ENCODE measurements at places on chromosomes 1 and 21.
A peak's percentile ranks its signal among the peaks of the same experiment; 100 is the strongest.

DNA sequence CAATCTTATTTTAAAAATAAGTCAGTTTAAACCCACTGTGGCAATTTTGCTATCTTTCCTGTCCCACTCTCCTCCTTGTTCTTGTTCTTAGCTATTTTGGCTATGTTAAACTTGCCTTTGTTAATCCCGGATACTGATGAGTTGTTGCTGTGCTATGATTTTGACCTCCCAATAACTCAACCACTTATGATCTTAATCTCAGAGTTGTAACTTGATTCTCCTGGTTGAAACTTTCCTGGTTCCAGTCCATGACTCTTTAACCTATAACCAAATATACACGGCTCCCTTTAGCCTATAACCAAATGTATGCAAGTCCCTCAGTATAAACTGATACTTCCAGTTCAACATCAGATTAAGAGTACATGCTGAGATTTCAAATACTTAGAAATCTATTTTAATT, 15.6 kb upstream of the ACADM start:
- no peak for DNase-seq

DNA sequence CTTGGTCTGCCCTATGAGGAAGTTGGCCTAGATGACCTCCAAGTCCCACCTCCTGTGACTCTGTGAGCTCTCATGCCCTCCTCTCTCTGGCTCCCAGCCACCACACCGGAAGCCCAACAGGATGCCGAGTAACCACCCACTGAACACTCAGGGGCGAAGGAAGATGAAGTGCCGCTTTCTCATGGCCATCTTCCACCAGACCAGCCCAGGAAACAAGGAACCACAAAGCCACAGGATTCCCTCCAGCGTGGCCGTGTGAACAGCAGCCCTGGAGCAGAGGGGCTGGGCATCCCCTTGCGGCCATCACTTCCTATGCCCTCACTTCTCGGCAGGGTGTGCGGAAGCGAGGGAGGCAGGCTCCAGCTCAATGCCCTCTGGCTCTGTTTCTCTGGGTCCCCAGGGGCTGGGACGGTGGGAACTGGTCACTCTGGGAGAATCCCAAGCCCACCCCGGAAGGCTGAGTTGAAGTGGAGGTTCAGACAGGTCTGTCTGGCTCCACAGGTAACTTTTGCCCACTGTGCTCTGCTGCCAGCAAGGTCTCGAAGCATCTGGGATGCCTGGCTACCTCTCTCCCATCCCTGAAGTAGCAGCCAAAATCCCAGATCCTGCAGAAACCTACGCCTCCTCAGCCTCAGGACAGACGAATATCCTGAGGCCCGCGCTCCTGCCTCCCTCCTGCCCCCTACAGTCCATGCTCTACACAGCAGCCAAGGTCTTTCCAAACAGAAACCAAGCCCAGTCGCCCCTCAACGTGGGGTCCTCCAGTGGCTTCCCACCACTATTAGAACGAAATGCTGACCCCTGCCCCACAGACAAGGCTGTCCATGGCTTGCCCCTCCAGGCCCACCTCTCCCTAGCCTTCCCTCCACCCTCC, 44.2 kb upstream of the ECE1 start:
- peak; percentile 92 for DNase-seq

DNA sequence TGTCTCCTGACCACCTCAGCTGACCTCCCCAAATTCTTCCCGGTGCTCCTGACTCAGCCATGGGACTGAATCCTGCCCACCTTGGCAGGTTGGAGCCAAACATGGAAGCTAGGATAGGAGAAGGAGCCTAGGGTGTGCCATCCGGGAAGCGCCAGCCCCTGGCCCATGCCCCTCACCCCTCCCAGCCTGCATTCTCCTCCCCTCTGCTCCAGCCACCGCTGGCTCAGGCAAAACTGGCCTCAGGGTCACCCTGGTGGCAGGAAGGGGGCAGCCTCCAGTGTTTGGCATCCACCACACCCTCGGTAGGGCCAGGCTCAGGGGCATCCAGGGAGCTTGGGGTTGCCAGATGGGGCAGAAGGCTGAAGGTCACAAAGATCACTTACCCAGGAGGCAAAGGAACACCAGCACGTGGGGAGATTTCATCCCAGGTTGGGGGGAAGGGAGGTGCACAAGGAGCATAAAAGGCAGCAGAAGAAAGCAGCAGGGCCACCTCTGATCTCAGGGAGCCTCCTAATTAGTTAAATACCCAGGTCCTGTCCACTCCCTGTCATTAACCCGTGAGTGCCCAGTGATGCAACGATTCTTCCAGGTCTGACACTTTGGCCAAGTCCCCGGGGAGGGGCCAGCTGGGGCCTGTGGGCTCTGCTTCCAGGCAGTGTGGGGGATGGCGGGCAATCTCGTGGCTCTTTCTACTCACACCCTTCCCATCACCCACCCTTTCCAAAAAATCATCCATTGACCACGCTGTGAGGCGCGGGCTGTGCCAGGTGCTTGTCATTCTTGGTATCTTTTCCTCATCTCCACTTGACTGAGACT, at the start of gene PLA2G2E:
Gene PLA2G2E, minus strand, starts transcription at position 481 of the 816 bp plus-strand sequence. Its CDS starts 58 bp downstream, at position 423.
- DNase-seq, result no peak

GRCh38 chr1:206770531-206771337, at the start of gene IL19:
Gene IL19, plus strand, starts transcription at chr1:206770773. Its CDS starts 65,890 bp downstream, at chr1:206836663.
- peak; percentile 32 for DNase-seq

- no peak for DNase-seq
Measured at GRCh38 chr1:34089731-34090130, 75.3 kb downstream of the CSMD2 start.

GRCh38 chr1:10046356-10047085, 13.8 kb downstream of the UBE4B start:
- peak; percentile 18 for DNase-seq

DNA sequence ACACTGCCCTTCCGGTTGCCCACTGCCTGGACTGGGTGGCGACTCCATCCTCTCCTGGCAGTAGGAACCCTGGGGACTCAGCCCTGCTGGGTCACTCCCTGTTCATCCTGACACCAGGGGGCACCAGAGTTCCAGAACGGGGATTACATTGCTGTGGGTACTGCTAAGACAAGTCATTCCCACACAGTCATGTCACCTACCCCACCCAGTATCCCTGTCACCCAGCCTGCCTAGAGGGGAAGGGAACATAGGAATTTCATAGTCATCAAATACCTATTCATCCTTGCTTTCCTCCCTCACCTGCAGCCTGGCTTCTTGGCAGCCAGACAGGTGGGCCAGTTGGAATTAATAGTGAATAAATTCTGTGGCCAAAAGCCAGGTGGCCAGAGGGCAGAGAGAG, 9.8 kb upstream of the SFN start:
- peak; percentile 91 for DNase-seq

- DNase-seq, result no peak
Measured at GRCh38 chr21:36010801-36011200, 49.5 kb downstream of the SETD4 start.

GRCh38 chr21:14833666-14834351, 231.0 kb downstream of the NRIP1 start:
- no peak for DNase-seq

- peak; percentile 47 for DNase-seq
Measured at GRCh38 chr1:31289021-31289420, 7.6 kb downstream of the SNRNP40 start.

GRCh38 chr21:46483300-46484295, 24.9 kb downstream of the DIP2A start:
- DNase-seq, result peak; percentile 70

GRCh38 chr1:60848583-60849188, 233.7 kb upstream of the NFIA start:
- peak; percentile 77 for DNase-seq

GRCh38 chr1:161162806-161163205, 3.4 kb upstream of the PPOX start:
- DNase-seq, result no peak

DNA sequence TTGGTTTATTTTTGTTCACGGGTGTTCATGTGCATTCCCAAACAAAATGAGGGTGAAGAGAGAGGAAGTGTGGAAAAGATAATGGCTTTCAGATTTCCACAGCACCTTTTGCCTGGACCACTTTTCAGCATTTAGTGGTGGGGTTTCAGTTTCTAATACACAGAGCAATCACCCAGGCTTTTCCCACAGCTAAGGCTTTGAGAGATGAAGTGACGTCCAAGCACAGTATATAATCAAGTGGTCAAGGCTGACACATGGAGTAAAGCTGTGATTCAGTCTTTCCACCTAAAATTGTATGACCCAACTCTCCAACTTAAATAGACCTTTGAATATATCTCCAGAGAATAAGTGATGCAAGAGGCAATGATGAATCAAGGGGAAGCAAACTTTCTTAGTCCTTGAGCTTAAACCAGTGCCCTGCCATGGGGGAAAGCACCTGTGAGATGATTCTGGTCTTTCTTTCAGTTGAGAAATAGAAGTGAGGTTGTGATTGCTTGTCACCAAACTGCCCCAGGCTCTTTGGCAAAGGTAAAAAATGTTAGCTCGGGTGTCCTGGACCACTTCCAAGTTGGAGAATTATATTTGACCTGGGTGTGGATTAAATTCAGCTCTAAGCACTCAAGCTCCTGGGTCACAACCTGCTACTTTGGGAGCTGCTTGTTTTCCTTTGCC, 2.4 kb upstream of the PIK3R3 start:
- DNase-seq, result no peak

- no peak for DNase-seq
Measured at GRCh38 chr1:5597171-5597850, 394.9 kb downstream of the NPHP4 start.

DNA sequence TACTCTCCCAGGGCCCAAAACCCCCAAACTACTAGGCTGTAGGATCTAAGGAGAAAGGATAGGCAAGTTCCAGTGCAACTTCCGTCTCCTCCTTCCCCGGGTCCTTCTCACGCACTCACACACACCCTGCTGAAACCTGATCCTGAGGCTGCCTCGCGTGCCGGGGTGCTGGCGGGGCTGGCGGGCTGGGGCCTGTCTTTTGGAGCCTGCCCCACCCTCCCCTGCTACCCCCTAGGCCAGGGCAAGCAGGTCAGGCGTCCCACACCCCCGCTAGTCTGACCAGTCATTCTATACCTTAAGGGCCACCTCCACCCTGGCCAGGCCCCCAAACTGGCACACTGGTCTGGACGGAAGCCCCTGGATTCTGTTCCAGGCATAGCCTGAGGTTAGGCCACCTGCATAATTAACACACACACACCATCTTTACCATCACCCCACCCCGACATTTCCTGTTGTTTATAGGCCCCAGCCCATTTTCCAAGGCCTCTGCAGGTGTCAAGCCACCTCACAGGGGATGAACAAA, 48.3 kb upstream of the ARTN start:
- DNase-seq, result no peak

DNA sequence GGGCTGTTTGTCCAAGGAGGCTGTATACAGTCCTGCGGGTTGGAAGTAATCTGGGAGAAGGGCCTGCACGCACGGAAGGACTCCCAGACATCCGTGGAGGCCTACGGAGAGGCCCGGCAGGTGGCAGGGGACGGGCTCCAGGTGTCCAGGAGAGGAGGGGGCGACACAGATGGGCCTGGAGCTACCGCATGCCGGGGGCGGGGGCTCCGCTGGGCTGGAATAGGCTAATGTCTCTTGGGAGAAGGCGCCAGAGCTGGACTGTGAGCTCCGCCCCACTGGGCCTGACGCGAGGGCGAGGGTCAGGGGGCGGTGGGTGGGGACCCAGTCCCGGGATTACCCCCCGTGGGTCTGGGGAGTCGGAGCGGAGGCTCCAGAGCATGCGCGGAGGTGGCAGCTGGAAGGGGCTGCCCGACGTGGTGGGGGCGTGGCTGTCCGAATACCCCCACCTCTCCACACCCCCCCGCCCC, 659 bp downstream of the AGO1 start:
- DNase-seq, result peak; percentile 55

DNA sequence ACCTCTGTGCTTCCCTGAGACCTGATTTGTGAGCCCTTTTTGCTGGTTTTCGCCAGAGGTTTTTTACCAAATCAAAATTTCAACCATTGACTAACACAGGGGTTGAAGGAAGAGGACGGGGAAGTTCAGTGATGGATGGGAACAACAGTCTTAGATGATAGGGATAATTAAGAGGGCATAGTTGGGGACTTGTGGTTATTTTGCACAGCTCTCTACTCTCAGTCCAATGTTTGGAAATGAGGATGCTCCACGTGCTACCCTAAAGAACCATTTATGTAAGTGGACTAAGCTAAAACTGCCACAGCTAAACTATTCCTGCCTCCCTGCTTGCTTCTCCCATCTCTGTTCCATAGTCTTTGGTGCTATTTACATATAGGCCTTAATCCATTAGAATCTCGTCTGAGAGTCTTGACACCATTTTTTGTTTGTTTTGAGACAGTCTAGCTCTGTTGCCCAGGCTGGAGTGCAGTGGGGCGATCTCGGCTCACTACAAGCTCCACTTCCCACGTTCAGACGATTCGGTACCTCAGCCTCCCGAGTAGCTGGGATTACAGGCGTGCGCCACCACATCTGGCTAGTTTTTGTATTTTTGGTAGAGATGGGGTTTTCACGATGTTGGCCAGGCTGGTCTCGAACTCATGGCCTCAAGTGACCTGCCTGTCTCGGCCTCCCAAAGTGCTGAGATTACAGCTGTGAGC, 684 bp upstream of the MCL1 start:
- DNase-seq, result no peak

DNA sequence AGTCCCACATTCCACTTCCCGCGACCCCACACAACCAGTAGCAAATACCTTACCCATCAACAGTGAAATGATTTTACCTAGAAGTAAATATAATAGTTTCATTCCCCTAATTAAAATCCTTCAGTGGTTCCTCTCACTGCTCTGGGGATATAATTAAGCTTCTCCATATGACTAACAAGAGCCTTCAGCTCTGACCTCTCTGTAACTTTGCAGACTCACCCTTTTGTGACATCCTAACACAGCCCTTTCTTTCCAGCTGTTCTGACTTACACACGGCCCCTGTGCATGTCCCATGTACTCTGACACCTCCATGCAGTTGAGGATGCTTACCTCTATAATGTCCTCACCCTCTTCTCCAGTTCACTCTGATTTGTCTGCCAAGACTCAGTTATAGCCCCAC, 137.3 kb upstream of the SPAG17 start:
- no peak for DNase-seq

DNA sequence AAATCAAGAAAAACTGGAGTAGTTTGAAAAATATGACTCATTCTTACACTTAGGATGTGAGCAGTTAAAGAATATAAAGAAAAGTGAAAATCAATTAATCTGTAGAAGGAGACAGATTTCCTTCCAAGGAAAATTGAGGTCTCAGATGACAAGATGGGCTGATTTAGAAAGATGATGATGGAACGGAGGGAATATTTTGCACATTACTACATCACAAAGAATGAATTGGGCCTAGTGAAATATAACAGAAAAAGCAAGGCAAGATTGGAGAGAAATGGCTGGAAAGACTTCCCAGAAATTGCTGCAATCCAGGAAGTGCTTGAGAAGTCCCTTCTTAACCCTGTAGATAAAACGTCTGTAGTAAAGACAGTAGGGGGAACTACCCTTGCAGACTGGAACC, 169.1 kb upstream of the SYT6 start:
- DNase-seq, result no peak

DNA sequence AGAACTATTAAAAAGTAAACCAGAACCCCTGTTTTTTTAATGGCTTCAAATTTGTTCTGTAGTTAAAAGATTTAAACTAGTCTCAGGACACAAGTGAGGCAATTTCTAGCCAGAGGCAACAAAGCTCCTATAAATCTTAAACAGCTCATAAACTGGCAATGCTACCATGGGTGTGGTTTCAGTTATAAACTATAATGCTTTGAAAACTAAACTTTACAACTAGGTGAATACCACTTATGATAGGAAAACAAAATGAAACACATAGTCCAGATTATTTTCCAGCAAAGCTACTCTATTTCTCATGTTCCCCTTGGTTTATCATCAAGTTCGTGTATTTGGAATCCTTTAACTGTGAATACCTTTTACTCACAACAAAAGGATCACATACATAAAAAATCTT, 282.5 kb downstream of the VAV3 start:
- no peak for DNase-seq
